ENCODE measurements at places on chromosomes 12 and 14.

DNA sequence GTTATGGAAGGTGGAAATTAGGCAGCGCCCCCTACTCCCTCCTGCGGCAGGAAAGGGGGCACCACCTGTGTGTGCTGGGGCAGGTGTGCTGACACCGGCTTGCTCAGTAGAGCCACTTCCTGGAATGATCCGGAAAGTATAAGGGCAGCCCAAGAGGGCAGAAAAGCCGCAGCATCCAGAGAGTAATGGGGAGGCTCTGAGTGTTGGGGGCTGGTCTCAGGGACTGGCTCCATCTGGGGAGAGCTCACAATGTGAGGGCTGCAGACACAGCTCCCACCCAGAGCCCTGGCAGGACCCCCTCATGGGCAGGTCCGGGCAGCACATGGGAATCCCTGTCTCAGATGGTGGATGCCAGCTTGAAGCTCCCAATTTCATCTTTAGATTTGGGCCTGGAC, 187.6 kb upstream of the C14orf180 start:
- peak; percentile 7 for DNase-seq

DNA sequence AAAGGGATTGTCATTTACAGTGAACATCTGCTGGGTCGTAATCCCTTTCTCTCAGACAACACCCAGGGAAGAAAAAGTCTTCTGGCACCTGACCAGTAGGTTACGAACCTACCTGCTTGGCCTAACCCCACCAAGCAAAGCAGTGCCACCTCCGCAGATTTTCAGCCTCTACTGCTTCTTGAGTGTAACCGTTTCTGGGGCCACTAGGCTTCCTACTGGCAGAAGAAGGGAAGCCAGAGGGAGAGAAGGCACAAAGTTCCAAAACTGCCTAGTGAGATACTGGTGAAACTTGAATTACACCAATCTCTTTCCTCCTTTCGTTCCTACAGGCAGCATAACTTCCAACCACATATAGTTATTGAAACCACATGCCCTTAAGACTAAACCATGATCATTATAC, 383.6 kb downstream of the BCAT1 start:
- DNase-seq = no peak

DNA sequence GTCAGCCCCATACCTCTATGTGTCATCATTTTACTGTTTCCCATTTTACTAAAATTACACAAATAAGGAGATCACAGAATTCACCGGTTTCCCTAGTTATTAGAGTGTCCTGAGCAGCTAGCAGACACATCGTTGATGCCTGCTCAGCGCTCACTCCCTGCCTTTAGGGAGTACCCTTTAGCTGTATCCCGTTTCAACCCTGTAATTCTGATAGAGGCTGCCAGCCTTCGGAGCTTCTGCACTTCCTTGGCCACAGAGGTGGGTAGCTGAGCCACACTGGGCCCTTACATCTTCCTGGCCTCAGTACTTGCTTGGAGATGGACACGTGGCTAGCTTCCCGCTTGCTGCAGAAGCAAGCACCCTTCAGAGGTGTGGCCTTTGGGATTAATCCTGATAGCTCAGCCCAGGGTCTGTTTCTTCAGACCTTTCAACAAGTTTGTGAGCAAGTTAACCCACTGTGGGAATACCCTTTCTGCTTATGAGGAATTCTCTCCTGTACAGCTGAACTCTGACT, 14.3 kb upstream of the FBXW8 start:
- no peak for DNase-seq

GRCh38 chr12:19891936-19892591, 452.8 kb downstream of the AEBP2 start:
- no peak for DNase-seq

DNA sequence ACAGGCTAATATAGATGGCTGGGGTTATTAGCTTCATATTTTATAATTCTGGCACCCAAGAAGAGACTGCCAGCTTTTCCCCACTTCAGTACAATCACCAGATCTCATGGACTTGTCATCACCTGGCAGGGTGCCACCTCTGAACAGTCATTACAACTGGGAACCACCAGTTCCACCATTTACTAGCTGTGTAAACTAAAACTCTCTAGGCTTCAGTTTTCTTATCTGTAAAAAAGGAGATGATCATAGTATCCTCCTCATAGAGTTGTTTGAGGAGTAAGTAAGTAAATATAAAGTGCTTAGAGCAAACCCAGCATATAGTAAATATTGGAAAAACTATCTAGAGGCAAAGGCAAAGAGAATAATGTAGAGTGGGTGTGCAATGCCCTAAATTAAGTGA, 19.3 kb downstream of the CPNE8 start:
- DNase-seq = peak; percentile 88

Measured in colonic mucosa (tissue), 4 donors.